ENCODE measurements at places on chromosomes 11 and 22.

GRCh38 chr22:32836280-32837123 is 35.0 kb downstream of the TIMP3 start:
- DNase-seq, result peak; percentile 5

GRCh38 chr11:70252844-70253243 is 17.6 kb upstream of the PPFIA1 start:
- DNase-seq, result no peak

DNA sequence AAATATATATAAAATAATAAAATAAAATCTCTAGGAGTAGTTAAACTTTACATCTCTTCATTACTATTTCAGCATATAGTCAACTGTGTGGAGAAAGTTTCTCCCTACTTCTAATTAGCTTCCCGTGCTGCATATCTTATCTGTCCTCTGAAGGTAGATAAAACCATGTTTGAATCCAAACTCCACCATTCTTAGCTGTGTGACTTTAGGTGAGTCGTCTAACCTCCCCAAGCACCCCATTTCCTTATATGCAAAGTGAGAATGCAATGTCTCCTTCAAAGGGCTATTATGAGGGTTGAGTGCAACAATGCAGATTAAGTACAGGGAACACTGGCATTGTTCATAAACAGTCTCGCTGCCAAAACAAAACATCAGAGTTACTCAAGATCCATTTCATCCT is 80.8 kb upstream of the DRD2 start:
- no peak for DNase-seq

DNA sequence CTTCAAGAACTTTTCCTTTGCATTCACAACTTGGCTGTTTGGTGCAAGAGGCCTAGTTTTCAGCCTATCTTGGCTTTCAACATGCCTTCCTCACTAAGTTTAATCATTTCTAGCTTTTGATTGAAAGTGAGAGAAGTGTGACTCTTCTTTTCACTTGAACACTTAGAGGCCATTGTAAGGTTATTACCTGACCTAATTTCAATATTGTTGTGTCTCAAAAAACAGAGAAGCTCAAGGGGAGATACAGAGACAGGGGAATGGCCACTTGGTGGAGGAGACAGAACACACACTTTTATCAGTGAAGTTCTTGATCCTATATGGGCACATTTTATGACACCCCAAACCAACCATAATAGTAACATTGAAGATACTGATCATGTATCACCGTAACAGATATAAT is 532.3 kb downstream of the DLG2 start:
- no peak for DNase-seq

- no peak for DNase-seq
These were observed 13.7 kb downstream of the GLYATL2 start for GRCh38 chr11:58830673-58831301.

Data from activated naive CD4-positive, alpha-beta T cell treated with anti-CD3 and anti-CD28 coated beads for 36 hours (primary cell).